Stimulated activated CD4-positive, alpha-beta T cell treated with anti-CD3 and anti-CD28 coated beads, Interleukin-15, amount 100 ng/mL, for 1 hour (primary cell): ENCODE measurements at places on chromosomes 5 and 9.

DNA sequence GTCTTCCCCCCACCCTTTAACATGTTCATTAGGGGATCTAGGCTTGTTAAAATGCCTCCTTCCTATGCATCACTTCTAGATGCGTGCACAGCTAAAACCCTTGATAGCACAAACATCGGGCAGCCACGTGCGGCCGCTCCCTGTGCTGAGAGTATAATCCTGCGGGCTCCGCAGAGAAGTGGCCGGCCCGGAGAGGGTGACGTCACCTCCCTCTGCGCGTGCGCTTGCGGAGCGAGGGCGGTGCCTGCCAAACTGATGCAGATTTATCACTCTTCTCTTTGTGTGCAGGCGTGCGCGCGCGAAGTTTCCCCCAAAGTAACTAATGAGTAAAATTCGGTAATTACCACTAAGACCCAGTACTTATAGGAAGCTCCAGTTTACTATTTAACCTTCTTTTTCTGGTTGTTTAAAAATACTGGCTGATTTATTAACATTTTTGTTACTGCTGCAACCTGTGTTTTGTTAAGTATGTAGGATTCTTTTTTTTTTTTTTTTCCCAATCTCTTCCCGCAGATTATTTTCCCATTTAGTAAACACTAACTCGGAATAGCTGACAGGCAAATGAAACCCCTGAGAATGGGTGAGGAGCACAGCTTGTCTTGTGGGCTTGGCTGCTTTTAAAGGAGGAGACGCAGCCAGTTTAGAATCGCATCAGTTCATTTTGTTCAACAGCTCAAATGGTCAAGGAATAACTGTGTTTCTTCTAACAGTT is 121.6 kb downstream of the TRIO start:
- DNase-seq, result no peak

DNA sequence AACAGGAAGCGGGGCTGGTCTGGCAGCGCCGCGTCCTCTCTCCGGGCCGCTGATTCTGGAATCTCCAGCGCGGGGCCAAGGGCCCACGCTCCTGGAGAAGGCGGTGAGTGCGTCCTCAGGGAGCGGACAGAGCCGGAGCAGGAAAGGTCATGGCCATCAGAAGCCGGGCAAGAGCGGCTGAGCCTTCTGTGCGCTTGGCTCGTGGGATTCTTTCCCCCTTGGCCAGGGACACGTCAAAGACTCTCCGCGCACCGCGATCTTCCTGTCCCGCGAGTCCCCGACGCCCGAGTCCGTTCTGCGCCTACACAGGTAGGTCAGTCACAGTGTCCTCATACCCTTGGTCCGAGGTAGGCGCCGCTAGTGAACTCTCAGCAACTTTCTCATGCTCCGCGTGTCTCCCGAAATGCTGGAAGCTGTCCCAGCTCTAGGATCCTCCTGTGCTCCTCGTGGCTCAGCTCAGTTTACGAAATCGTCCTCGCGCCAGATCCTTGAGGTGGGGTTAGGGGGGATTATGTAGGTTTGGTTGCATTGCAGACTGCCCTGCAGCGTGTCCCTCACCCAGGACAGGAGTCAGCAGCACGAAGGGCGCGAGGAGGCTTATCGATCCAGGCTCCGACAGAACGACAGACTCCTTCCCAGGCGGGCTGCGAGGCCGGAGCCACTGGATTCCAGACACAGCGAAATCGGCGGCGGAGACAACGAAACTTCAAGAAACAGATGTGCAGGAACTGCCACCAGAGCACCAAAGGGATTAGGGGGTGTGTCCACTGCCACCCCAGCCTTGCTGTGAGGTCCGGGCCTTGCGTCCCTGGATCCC is 8.7 kb downstream of the LHX6 start:
- DNase-seq, result no peak

GRCh38 chr9:70607926-70608325 is 193.5 kb upstream of the KLF9 start:
- no peak for DNase-seq

DNA sequence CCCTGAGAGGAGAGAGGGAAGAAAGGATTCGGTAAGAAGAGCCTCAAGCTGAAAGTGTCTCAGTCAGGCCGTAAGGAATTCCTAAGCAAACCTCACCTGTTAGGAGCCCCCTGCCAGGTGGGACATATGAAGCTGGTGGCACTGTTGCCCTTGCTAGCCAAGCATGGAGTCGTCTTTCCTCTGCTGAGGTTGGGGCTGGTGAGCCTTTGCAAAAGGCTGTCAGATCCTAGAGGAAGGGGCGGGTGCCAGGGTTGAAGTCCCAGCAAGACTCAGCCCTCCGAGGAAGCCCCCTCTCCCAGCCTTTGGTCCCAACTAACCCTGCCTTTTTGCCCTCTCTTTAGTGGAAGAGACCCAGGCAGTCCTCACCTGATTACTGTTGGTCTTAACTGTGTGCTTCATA is 5.5 kb upstream of the SMIM32 start:
- no peak for DNase-seq

- DNase-seq, result no peak
Observed at GRCh38 chr5:58786035-58786434, 203.2 kb downstream of the RAB3C start.

DNA sequence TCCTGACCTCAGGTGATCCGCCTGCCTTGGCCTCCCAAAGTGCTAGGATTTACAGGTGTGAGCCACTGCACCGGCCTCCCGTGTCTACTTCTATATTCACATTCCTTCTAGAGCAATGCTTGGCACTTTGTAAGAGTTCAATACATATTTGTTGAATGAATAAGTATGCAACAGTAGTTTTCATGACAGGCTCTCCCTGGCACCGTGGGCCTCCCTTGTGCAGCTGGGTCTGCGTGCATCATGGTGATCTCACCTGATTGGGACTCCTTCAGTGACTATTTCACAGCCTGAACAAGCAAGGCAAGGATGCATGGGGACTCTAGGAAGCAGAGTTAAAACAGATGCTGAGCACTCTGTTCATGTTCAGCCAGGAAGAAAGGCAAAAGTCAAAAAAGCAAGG is 6.8 kb upstream of the ZBTB34 start:
- DNase-seq, result no peak

DNA sequence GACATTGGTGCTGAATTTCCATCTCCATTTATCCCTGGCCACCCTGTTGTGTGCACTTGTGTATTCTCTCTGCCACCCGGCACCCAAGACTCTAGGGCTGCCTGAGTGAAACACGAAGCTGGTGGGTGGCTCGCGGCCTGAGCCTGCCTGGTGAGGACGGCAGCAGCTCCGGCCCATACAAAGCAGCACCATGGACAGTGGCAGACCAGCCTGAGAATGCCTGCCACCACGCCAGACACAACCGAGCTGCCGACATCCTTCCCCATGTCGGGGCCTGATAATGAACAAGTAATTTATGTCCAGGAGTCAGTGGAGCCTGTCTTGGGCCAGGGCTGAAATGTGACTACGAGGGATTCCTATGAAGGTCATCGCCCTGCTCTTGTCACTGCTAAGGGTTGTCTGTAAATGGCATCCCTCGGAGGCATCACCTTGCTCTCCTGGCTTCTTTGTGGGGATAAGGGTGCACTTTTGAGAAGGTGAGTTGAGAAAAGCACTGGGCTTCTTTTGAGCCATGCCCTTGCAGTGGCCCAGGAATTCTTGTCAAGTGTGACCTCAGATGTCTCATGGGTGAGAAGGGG is 175.7 kb downstream of the MELK start:
- no peak for DNase-seq

DNA sequence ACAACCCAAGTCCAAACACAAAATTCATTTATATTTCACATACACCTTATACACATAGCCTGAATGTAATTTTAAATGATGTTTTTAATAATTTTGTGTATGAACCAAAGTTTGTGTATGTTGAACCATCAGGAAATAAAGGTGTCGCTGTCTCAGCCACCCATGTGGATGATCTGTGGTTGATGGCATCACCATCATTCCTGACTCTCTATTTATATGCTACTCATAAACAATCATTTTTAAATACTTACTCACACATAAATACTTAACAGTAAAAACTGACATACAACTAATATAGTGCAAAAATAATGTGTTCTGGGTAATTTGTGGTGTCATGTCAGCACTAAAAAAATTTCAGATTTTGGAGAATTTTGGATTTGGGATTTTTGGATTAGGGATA is 38.4 kb downstream of the SMC5 start:
- no peak for DNase-seq

DNA sequence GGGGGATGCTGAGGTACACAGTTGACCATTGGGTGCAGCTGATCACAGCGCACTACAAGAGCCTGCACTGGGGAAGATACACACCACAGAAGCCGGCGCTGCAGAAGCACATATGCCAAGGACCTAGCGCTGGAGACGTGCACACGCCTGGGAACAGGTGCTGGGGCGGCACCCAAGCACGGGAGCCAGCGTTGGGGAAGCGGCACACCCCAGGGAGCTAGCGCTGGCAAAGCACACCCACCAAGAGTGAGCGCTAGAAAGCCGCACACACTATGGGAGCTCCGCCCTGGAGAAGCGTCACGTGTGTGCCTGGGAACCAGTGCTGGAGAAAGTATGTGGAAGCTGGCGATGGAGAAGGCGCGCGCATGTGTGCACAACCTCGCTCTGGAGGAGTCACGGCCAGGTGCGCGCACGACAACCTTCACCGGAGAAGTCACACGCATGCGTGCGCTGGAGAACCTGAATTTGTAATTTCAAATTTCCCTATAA is 4.5 kb downstream of the FANCC start:
- DNase-seq, result no peak

DNA sequence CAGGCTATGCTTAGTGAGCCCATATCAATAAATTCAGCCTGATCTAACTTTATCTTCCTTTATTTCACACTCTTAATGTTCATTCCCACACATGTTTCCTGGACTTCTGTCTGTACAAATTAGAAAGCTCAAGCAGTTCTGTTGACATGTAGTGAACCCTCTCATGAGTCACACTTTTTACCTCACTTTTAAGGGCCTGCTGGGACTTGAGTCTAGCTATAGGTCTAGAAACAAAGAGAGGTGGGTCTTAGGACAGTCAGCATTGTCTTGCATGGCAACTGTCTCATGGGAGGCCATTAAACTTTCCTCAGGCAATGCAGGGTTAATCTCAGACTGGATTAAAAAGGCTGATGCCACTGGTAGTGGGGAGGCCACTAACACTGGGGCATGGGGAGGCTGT is 8.6 kb upstream of the CCNH start:
- DNase-seq, result no peak

DNA sequence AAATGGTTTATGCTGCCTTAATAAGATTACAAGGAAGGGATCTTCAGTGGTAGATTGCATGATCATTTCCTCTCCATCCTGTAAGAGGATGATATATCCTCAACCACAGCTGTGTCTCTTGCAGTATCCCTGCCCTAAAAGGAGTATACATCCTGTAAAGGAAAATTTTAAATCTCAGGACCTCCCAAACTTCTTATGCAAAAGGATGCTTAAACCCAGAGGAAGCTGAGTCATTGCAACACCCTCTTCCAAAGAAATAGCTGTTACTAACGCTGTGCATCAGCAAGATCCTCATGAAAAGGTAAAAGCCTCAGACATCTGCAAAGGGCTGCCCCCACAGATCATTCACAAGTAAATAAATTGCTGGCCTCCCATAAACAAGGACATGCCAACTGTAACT is 599.0 kb downstream of the PRELID2 start:
- DNase-seq, result no peak

GRCh38 chr5:13107537-13107936 is 837.0 kb downstream of the DNAH5 start:
- DNase-seq, result no peak

- DNase-seq, result no peak
Observed at GRCh38 chr5:90709323-90710155, 150.9 kb downstream of the ADGRV1 start.

DNA sequence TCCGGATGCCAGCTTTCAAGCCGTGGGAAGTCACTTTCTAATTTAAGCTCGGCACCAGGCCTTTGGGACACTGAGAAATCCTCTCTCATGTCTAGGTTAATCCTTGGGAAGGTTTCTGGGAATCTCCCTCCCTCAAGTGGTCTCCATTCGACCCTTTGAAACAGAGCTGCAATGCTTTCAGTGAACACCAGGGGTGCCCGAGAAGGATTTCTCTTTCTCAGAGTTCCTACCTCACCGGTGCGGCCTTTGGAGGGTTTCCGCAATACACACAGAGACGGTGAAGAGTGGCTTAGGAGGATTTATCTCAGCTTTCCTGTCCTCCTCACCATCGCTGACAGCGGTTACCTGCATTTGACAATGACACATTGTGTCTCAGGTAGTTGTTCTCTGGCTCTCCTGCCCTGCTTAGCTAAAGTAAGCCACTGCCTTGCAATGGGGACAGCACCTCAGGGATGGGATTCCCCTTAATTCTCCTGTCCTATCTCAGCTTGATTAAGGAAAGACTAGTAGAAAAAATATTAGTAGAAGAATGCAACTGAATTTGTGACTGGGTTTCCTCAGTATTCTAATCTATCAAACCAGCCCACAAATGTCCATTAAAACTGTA is 180.6 kb downstream of the GABRG2 start:
- no peak for DNase-seq

DNA sequence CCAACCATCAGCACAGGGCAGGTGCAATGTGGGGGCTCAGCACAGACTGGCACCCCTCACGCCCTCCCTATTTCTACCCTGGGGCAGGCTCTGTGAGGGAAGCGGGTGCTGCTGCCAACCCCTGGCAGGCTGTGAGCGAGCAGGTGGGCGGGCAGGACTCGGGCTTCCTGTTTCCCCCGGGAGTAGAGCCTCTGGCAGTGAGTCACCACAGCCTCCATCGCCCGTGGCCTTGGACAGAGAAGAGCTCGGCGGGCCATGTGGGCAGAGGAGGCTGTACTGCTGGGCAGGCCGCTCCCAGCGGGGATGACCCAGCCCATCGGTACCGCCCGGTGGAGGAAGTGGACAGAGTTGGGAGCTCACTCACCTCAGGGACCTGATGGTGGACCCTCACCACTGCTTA is 16.6 kb downstream of the KCNT1 start:
- no peak for DNase-seq

GRCh38 chr5:1036504-1037122 is 28.0 kb downstream of the NKD2 start:
- DNase-seq, result no peak

GRCh38 chr9:30943446-30944224 is 1440.8 kb upstream of the ACO1 start:
- DNase-seq, result no peak

- no peak for DNase-seq
Observed at GRCh38 chr9:81776390-81776789, 87.0 kb upstream of the TLE1 start.

DNA sequence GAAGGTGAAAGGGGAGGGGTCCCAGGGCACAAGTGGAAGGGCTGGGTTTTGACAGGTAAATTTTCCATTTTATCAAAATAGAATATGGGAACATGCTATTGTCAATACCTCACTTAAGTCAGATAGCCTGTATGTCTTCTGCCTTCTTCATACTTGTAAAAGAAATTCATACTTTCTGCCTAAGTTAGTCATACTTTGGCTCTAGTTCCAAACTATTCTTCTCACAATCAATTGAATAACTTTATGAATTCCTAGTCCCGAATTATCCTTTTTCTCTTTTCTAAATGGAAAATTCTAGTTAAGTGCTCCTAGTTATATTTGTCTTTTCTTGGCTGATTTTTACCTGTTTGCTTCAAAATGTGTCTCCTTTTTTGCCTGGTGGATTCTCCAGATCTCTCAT is 271.4 kb downstream of the CSNK1G3 start:
- DNase-seq, result no peak
